ENCODE measurements at places on chromosomes 7 and 10. TPM values are rescaled to one million over a fixed set of nuclear protein-coding genes. Genes with fewer than 3 reads are reported as not detected.
A peak's percentile ranks its signal among the peaks of the same experiment; 100 is the strongest.

The ADAM12 gene
- total RNA-seq, result 77.9 TPM

The AKR1E2 gene
- 9.2 TPM for total RNA-seq

The VAX1 gene
- total RNA-seq, result not detected

The NKX2-3 gene
- total RNA-seq, result 2.8 TPM

The IGF2BP3 gene
- 1.2 TPM for total RNA-seq

The ACBD7 gene
- 1.1 TPM for total RNA-seq

The CRYGN gene
- total RNA-seq, result 1.5 TPM

The IQUB gene
- total RNA-seq, result 0.10 TPM

The TMEM130 gene
- 0.29 TPM for total RNA-seq

The EPHB6 gene
- total RNA-seq, result 6.3 TPM

The CHAT gene
- not detected for total RNA-seq

The KEL gene
- total RNA-seq, result not detected

DNA sequence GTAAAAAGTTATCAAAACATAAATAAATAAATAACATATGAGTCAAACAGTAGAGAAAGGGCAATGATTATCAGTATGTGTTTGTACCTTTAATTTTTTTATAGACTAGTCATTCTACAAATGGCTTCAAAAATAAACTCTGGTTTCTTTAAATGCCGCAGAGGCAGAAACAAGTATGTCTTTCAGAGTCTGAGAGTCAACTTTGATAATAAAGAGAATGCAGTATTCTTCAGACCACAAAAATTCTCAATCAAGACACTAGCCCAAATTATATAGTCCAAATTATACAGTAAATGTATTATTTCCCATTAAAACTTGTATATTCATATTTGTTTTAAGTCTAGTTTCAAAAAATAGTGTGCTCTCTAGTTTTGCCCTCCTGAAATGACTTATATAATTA, 1142.3 kb downstream of the NXPH1 start:
- DNase-seq, result no peak

- DNase-seq, result no peak
Measured at GRCh38 chr10:3735175-3735574, 49.8 kb downstream of the KLF6 start.

DNA sequence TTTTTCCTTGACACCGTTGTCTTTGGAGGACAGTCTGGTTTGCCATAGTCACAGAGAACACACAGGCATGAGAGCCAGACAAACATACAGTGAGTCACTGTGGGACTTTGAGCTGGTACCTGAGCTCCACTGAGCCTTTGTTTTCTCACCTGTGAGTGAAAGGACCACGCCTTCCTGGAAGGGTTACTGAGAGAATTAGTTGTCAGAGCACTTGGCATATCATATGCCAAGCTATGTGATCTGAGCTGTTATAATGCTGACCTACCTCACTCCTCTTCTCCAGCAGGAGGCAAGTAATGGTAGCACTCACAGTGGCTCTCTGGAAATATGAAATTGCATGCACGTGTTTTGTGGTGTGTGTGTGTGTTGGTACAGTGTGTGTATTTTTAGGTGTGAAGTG, 59.7 kb downstream of the CXCL12 start:
- no peak for DNase-seq

DNA sequence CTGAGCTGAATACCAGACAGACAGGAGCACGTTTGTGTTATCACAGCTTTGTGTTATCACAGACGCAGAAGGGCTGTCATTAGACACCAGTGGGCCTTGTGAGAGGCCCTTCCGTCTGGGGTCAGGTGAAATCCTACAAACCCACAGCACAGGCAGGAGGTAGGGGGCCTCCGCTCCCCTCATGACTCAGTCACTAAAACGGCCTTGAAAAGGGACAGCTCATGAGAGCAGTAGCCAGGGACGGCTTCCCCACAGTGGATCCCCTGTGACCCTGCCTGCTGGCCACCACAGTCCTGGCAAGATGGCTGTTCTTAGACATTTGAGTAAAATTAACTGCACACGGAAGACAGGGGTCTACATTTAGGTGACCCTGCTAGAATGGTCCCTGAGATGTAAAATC, 215.8 kb upstream of the PPP2R2D start:
- DNase-seq, result peak; percentile 81

DNA sequence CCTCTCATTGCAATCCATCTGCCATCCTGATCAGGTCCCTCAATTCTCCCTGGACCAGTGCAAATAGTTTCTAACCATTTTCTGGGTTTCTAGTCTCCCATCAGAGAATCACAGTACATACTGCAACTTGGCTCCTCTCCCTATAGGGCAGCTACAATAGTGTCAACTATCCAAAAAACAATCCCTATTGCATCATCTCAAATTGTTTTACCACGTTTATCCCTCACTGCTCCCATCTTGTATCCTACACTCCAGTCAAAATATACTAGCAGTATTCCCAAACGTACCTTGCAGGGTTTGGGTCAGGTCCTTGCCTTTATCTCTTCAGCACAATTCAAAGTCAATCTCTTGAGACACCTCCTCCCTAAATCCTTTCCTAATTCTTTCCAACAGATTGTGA, 23.6 kb downstream of the ASB15 start:
- no peak for DNase-seq

DNA sequence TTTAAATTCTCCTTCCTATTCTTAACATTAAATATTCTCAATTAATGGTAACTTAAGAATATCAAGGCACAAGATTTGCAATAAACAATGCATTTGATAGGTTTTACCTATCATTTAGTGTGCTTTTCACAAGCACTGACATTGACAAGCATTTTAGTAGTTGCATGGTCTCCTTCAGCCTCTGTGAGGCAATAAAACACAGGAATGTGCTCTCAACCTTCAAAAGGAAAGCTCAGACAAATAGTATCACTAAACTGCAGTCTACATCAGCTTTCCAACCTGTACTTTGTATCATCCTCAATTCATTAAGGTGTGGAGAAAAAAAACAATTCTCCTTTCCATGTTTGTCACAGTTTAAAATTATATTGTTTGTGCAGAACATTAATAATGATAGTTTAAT, 51.1 kb upstream of the TSPAN13 start:
- no peak for DNase-seq

- DNase-seq, result no peak
Measured at GRCh38 chr10:62541811-62542210, 167.6 kb downstream of the ZNF365 start.

- DNase-seq, result no peak
Measured at GRCh38 chr7:103989785-103990767, 618 bp upstream of the RELN start.

- DNase-seq, result no peak
Measured at GRCh38 chr7:80591654-80592053, 46.8 kb upstream of the CD36 start.

DNA sequence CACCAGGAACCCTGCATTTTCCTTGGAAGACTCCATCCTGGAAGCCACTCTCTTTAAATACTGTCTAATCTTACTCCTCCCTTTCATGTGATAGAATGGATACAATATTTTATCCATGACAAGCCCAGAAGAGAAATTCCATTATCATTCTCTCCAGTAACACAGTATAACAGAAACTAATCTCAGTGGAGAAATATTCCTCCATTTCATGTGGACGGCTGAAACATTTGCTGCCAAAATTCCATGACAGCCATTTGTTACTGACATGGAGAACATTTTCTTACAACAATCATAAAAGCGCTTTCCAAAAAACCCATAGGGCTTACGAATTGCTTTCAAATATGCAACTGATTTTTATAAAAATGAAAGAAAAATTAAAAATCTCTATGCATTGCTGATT, 392.8 kb upstream of the KLF6 start:
- no peak for DNase-seq

DNA sequence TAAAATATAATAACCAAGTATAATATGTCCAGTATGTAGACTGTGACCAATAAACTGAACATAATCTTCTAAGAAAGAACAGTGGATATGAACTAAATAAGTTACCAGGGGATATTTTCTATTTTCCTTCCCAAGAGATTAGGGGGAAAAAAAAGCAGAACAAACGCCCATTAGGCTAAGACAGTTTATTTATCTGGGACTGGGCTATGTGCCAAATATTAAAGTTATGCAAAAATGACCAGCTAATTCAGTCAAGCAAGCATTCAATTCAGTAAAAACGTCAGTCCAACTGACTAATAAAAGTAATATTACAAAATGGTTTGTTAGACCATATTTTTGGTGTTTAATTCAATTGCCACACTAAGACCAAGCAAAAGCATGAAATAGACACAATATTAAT, 122.2 kb downstream of the TSPAN12 start:
- no peak for DNase-seq

- no peak for DNase-seq
Measured at GRCh38 chr7:39434012-39434411, 132.2 kb upstream of the YAE1 start.

GRCh38 chr10:70579234-70580002, 23.1 kb downstream of the PRF1 start:
- no peak for DNase-seq

- DNase-seq, result no peak
Measured at GRCh38 chr10:21737106-21737505, 203.1 kb downstream of the MLLT10 start.

DNA sequence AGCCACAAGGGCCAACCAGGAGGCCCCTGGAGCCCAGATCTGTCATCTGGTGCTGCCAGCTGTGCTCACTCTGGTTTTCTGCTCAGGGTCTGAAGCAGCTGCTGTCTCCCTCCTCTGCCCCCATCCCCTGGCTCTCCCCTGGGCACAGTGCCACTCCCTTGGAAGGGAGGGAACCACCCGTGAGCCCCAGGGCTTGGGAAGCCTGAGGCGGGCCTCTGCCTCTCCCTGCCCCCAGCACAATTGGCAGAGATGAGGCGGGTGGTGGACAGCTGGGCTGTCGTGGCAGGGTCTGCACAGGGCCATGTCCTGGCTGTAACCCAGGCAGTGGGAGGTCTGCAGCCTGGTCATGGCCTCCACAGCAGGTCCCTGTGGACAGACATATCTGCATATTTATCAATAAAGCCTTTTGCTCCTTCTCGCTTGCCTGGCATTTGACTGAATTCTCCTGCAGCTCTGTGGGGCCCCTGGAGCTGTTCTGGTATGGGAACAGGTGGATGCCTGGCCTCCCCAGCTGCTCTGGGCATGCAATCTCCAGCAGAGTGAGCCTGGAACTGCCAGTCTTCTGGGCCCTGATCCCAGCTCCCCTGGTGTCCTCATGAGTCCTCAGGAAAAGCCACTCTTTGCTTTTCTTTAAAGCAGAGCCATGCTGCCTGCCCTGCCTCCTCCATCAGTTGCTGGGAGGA, 1.6 kb upstream of the ANKRD2 start:
- DNase-seq, result no peak

DNA sequence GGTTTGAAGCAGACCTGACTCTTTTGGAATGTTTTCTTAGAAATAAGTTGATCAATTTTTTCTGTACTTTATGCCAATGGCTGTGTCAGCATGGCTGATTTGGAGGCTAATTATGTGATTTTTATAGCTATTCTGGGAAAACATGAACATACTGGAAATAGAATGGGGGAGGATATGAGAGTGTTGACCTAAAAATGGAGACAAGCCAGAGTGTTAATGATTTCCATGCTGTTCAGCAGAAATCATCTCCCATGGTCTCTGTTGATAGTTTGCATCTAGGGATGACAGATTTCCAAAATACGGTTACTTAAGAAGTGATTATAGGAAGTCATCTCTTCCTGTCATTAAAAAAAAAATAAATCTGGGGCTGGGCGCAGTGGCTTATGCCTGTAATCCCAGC, 32.7 kb upstream of the DMTF1 start:
- no peak for DNase-seq

DNA sequence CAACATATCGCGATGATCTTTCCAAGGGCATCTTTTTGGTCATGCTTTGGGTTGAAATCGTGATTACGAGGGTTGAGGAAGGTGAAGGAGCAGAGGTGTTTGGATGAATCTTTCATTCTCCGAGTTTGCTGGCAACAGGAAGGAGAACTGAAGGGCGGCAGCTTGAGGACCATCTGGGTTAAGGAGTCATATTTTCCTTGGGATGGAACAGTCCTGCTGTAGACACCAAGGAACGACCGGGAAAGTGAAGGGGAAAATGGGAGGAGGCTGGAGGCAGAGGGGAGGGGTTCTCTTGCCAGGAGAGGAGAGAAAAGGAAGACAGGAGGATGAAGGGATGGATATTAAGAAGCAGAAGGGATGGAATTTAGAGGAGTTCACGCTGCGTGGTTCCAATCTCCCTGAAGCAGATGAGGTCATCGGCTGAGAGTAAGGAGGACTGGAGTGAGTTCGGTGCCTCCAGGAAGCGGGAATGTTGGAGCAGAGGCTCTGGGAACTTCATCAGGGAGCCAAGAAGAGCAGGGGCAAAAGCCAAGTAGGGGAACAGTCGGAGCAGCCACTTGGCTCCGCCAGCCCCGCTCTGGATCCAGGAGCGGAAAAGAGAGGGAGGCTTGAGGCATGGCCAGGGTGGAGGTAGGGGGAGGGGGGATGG, 116.6 kb upstream of the GALNT17 start:
- no peak for DNase-seq

DNA sequence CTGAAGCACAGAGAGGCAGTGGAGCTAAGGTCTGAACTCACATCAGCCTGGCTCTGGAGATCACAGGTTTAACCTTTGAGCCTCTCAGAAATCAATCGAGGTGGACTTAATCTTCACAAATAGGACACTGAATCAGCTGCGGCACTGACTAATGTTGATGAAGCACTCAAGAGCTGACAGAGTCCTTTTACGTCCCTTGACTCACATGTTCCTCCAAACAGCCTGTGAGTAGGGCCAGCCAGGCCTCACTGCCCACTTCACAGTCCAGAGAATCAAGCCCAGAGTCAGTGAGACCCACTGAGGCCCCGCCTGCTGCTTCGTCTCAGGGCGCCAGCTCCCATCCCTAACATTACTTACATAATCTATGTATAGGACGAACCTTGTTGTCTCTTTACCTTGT, 63.1 kb downstream of the TNS3 start:
- no peak for DNase-seq

DNA sequence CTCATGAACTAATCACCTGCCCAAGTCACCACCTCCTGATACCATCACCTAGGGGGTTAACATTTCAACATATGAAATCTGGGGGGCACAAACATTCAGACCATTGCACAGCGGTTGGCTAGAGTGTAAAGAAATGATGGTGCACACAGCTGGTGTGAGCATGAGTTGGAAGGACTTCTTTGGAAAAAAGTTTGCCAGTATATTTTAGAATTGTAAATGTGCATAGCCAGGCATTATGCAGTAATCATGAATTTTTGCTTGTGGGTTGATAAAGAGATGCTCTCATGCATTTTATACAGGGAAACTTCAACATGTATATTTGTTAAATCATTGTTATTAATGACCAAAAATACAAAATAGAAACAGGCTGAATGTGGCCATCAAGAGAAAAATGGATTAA, 100.0 kb downstream of the VWC2 start:
- no peak for DNase-seq

DNA sequence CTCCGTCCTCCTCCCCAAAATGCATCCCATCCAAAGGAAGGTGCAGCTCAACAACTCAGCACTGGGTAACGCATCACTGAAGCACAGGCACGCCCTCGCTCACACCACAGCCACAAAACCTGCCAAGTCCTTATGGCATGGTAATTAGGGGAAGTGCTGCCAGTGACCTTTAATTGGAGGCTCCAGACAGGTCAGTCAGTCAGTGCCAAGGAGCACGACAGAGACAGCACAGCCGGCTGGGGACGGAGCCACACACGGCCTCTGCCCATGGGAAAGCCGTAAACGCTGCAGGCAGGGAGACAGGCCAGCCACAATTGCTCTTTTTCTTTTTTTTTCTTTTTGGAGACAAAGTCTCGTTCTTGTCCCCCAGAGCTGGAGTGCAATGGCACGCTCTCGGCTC, 146.5 kb downstream of the MAD1L1 start:
- DNase-seq, result no peak

GRCh38 chr10:69217119-69217754, 2.9 kb upstream of the HKDC1 start:
- no peak for DNase-seq

- DNase-seq, result peak; percentile 92
Measured at GRCh38 chr10:17616403-17617030, 657 bp downstream of the HACD1 start.

All from mesenteric fat pad (tissue), 1 donor.